ENCODE measurements at places on chromosomes 2 and 18.
A peak's percentile ranks its signal among the peaks of the same experiment; 100 is the strongest.

DNA sequence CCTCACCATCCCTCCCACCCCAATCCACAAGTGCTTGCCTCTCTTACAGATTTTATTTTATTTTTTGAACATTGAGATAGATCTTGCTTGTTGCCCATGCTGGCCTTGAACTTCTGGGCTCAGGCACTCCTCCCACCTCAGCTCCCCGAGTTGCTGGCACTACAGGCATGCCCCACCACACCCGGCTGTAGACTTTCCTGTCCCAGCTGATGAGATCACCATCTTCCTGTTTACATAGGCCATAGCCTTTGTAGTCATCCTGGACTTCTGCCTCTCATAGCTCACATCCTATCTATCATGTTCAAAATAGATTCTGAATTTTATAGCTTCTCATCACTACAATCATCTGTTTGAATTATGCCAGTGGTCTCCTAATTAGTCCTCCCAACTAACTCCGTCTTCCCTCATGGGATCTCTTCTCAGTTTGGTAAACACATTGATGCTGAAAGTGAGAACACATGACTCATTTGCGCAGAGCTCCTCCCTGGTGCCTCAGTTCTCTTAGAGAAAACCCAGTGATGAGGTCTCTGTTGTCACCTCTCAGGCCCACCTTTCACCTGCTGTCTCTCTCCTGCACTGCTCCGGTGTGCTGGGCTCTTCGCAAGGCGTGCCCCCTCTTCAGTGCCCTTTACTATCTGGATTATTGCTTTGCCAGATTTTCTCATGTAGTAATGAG, 243.0 kb downstream of the ZNF407 start:
- DNase-seq = no peak

DNA sequence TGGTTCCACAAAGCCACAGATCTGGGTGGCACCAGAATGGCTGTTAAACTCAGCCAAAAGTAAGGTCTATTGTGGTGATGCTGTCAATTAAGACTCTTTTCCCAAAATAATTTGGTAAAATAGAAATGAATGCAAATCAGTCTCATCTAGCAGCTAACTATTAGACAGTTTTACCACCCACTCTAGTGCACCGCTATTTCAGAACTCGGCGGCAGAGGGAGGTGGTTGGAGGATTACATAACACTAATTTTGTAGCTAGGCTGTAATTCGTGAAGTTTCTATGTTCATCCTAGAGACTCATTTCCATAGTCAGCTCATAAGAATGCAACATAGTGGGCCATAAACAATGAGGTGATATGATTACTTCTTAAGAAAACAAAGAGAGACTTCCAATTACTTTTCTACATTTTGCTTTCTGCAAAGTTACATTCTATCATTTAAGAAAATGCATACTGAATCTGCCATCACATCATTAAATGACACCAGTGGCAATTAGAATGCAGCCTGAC, 413.8 kb downstream of the FBXO15 start:
- no peak for DNase-seq

DNA sequence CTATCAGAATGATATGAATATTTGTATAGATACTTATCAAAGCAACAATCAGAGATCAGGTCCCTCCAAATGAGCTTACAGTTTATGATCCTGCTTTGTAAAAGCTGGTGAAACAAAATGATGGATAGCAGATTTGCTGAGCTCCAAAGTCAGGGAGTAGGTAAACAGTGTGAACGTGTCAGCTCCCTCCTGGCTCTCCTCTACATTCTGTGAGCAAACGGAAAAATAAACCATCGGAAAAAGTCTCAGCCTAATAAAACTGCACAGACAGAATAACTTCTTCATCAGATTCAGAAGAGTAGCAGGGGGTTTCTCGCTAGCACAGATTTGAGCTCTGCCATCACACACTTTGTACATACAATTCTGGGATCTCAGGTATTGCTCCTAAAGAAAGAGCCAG, 51.3 kb downstream of the BCL11A start:
- DNase-seq = no peak

- peak; percentile 53 for DNase-seq
Measured at GRCh38 chr2:176535467-176536113, 266.3 kb downstream of the MTX2 start.

DNA sequence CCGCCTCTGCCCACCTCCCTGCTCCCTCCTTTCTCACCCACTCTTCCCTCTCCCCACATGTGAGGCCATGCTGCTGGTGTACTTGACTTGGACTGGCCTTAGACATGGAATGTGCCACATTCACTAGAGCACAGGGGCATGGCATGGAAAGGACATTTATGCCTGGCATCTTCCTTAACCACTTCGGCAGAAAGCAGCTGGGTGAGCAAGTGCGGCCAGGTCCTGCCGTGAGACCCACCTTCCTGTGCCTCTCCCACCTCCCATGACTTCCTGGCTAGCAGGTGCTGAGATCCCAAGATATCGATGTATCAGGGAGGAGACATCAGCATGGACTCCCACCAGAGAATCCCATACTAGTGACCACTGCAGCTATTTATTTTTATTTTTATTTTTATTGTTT, 13.0 kb downstream of the GPR55 start:
- DNase-seq = no peak

DNA sequence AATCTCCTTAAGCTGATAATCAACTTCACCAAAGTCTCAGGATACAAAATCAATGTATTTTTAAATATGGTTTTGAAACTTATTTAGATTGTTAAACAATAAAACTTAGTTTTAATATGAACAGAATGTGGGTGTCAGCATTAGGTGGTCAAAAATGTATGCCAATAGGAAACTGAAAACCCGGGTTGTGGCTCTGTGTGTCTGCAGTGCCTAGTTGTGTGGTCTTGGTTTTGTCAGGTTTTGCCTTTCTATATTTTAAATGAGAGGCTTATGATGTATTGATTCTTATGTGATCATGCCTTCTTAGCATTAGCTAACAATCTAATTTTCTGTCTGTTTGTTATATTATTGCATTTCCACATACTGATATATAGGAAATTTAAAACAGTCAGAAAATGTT, 227.8 kb downstream of the ZNF407 start:
- DNase-seq = no peak

DNA sequence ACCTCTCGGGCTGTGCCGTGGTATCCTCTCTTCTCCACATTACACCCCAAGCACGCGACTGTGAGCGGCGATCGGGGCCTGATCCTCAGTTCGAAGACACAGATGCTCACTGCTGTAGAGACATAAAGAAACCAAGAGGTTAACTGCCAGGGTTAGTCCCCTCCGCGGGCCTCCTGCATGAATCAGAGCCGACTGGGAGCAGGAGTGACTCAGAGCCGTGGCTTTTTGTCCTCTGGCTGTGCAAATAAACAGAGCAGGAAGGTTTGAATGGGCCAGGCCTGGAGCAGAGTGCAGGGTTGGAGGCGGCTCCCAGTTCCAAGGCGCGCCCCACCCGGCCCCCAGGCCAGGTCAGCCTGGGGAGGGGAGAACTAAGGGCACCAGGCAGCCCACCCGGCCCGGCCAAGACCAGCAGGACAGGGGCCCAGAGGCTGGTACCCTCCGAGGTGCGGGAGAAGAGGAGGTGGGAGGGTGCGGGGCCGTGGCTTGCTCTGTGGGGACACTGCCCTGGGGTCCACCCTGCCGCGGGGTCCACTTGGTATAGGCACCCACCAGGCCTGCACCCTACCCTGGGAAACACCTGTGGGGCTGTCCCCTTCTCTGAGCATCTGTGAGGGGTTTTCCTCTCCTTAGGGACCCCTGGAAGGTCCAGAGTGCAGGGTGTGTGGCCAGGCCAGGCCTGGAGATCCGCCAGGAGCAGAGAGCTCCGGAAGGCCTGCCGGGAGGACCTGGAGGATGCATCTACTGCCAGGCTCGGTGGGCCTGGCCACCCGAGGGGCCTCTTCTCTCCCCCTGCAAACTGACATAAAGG, 16.5 kb downstream of the TWIST2 start:
- peak; percentile 72 for DNase-seq

GRCh38 chr2:203646266-203646864, 60.1 kb upstream of the CD28 start:
- DNase-seq = no peak

GRCh38 chr18:70200286-70200685, 5.2 kb downstream of the RTTN start:
- no peak for DNase-seq

Data from NCI-H345 (cell line).